Fibroblast of upper back skin (primary cell): ENCODE measurements at places on chromosomes 4 and X.

- DNase-seq = peak; percentile 27
These were observed at the start of gene PDLIM3 for GRCh38 chr4:185534866-185535611. Gene PDLIM3, minus strand, starts transcription at chr4:185535507. Its CDS starts 73 bp downstream, at chr4:185535434.

DNA sequence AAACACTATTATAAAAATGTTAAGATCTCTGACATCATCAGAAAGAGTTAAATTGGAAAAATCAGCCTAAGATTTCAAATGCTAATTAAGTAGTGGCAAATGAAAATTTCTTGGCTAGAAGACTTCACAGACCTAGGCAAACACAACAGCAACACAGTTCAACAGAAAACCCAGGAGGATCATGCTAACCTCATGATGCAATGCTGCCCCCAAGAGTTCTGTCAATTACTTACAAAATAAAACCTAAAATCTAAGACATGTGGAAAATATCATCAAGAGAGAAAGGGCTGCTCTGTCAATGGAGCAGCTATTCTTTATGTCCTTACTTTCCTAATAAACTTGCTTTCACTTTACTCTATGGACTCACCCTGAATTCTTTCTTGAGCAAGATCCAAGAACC lies 21.0 kb downstream of the S100G start:
- DNase-seq = peak; percentile 68

GRCh38 chrX:11341274-11342201 lies 48.3 kb downstream of the AMELX start:
- peak; percentile 78 for DNase-seq

DNA sequence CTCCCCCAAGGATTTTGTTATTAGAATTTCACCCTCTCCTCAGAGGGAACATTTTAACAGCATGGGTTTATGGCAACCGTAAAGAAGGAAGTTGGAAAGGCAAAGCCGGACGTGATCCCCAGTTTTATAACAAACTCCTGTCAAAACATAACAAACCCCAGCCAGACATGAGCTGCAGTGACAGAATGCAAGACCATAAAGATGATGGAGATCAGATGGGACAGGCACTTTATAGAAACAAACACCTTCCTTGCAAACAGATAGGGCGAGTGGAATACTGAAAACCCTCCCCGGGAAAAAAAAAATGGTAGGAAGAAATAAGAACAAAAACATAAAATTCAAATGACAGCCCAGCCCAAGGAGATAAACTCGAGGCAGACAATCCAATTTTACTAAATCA lies 281.4 kb downstream of the LDB2 start:
- DNase-seq = no peak

DNA sequence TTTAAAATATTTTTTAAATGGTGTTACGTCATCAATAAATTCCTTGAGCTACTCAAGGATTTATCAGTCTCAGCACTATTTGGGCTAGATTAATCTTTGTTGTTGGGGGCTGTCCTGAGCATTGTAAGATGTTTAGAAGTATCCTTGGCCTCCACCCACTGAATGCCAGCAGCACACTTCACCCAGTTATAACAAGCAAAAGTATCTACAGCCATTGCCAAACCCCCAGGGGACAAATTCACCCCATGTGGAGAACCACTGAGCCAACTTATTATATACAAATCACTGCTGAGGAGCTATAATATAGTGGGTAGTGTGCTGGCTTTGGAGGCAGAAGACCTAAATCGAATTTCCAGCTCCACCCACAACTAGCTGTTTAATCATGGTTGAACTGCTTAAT lies 58.3 kb downstream of the ATP10D start:
- peak; percentile 18 for DNase-seq

GRCh38 chr4:99817309-99817890 lies 773 bp downstream of the DAPP1 start:
- DNase-seq = no peak

DNA sequence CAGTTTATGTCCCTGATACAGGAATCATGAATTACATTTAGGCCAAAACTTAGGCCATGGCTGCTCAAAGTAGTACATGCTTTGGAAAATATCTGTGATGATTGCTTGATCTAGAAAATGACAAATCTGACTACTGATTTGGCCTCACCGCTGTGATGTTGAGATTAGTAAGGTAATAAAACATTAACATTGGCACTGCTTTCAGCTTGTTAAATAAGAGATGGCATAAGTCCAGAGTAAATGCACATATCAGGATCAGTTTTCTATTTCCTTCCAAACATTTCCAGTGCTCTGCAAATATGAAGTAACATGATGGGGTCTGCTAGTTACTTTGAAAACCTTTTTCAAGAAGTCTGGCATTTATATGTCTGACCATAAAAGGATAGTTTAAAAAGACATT lies 687.3 kb upstream of the ACTRT1 start:
- no peak for DNase-seq

- DNase-seq = no peak
These were observed 94.6 kb downstream of the COL25A1 start for GRCh38 chr4:109207898-109208297.

DNA sequence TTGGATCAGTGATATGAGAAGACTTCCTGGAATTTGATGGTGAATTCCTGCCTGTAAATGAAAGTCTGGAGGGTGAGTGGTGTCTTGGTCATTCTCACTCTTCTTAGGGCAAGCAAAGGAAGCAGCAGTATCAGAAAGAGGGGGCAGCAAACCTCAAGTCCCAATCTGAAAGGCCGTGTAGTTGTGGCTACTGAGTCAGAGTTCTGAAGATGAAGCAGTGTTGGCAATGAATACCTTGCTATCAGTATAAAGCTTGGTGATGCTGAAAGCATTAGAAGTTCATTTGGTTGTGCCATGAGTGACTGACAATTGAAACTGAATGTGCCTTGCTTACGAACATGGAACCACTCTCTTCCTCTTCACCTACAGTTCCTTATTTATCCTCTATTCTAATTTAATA lies 35.0 kb upstream of the GLRA3 start:
- DNase-seq = no peak

- DNase-seq = peak; percentile 49
These were observed 95.2 kb downstream of the SHROOM4 start for GRCh38 chrX:50718776-50719175.

- no peak for DNase-seq
These were observed 4.3 kb upstream of the SLC26A1 start for GRCh38 chr4:997375-998071.

- no peak for DNase-seq
These were observed 90.8 kb upstream of the AMOT start for GRCh38 chrX:112931478-112931877.

GRCh38 chr4:5470318-5471198 lies 237.8 kb downstream of the EVC2 start:
- peak; percentile 3 for DNase-seq

GRCh38 chr4:57110640-57111511 lies 691 bp upstream of the IGFBP7 start:
- DNase-seq = peak; percentile 62

GRCh38 chr4:1077711-1078477 lies 35.5 kb downstream of the RNF212 start:
- DNase-seq = no peak

GRCh38 chrX:41036668-41037326 lies 48.4 kb upstream of the USP9X start:
- DNase-seq = no peak

DNA sequence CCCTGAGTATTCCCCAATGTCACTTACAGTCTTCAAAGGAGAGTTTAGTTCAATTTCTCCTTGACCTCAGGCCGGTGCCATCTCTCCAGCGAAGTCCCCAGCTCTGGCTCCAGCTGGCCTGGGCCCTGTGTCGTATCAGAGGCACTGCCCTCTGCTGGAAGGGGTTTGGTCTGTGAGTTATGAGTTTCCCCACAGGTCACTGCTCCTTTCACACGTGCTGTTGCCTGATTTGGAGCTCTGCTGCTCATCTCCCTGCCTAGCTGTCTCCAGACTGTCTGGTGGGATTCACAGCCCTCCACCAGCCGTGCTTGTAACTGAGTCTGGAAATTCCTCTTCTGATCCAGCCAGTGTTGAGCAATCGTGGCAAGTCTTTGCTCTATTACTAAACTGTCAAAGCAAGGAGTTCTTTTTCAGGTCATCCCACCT lies at the start of gene RAP2C:
Gene RAP2C (minus strand): TSS at position 105 of the 426 bp plus-strand sequence. CDS start 2,179 bp downstream, outside the sequence.
- peak; percentile 58 for DNase-seq

DNA sequence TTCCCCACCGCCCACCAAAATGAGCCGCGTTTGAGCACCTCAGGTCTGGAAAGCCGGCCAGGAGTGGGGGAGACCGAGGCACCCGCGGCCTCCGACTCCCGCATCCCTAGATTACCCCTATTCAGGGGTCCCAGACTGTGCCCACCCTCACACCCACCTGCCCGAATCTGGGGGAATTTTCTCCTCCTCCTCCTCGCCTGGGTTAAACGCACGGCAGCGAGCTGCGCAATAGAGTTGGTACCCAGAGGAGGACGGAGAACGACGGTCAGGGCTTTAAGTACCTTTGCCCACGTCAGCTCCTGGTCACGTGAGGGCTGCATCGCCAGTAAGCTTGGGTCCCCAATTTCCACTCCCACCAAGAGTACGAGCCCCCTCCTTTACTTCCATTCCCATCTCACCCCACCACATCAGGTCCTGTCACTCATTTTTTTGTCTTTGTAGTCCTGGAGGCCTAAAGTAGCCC lies at the start of gene ARMCX2:
Gene ARMCX2 (minus strand): TSS at position 250 of the 463 bp plus-strand sequence. CDS start 2,262 bp downstream, outside the sequence.
- DNase-seq = peak; percentile 78

DNA sequence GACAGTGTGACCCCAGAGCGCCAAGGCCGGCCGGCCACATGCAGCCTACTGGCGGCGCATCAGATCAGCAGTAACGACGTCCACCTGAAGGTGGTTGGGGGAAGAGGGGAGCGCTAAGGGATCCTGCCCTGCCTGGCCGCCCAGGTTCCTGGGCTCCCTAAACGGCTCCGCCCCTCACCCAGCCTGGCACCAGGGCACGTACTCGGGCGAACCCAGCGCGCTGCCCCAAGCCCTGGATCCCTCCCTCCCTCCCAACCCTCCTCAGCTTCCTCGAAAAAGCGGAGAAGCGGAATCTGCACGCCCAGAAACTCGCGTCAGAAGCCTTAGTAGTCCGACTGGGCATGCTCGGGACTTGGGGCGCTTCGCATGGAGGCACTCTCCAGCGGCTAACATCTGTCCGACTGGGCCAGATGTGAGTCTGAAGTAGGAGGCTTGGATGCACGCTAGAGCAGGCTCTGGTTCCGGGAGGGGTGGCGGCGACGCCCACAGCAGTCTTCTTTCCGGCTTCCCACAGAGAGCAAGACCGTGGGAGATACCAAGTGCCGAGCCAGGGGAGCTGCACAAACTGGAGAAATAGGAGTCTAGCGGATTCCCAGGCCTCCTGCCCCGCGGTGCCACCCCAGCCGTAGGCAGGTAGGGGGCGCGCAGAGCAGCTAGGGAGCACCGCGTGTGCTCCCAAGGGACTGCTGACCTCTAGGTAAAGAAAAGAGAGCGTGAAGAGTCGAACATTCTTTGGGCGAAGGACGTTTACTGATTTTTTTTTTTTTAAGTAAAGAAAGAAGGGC lies 114.3 kb upstream of the TEX13C start:
- peak; percentile 39 for DNase-seq

DNA sequence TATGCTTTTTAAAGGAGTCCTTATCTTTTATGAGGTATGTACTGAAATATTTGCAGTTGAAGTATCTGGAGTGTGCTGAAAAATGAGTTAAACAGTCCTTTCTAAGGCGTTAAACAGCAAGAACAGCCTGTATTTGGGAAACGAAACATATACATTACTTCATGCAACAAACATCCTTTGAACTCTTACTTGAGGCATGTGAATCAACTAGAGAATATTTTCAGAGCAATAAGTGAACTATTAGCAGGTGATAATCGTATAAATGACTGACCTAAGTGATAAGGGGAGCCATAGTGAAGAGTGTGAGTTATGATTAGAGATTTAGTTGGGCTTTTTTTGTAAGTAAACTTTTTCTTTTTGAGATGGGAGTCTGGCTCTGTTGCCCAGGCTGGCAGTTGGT lies 45.9 kb upstream of the RHOH start:
- DNase-seq = no peak

DNA sequence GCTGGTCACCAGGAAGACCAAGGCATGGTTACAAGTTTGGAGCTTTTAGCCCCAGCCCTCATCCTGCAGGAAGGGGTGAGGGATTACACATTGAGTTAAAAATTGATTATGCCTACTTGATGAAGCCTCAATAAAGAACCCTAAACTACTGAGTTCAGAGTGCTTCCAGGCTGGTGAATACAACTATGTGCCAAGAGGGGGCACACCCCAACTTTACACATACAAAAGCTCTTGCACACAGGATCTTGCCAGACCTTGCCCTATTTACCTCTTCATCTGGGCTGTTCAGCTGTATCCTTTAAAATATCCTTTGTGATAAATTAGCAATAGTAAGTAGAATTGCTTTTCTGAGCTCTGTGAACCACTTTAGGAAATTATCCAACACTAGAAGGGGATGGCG lies 489.3 kb downstream of the INPP4B start:
- no peak for DNase-seq

GRCh38 chr4:136861091-136861490 lies 671.2 kb downstream of the PCDH18 start:
- DNase-seq = peak; percentile 22
